GM20000 (cell line): ENCODE measurements at places on chromosomes 4 and X.

DNA sequence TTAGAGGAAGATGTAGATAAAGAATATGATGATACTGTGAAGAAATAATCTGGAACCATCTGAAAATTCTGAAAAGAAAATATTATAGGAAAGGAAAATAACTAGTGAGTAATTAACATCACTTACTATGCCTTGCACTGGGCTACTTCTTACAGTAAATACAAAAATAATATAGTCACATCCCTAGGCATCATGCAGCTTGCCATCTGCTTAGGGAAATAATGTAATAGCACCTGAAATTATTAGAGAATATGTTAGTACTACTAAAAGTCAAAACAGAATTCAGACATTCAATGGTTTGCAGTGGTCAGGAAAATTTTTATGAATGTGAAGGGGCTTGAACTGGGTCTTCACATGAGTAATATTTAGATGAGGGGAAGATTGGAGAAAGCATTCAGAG, 272.2 kb upstream of the EMCN start:
- no peak for DNase-seq

GRCh38 chr4:143186212-143186611, 1.5 kb downstream of the USP38 start:
- DNase-seq, result no peak

DNA sequence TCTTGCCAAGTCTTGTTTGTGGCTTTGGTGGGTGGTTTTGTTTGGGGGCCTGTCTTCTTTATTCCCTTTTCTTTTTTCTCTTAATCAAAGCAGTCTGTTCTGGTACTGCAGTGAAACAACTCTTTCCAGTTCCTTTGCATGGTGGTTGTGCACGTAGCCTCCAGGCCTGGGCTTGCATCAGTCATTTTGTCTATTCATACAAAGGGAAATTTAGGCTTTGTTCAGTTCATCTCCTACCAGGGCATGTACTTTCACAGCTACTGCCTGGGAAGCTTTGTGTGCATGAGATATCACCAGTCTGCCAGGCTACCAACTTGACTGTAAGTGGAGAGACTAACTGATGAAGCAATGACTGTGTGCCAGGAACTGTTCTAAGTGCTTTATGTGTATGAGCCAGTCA, 8.5 kb downstream of the TRIM2 start:
- no peak for DNase-seq

- no peak for DNase-seq
Measured at GRCh38 chr4:119130365-119131065, 5.1 kb upstream of the MYOZ2 start.

GRCh38 chr4:7185487-7186030, 6.8 kb upstream of the SORCS2 start:
- no peak for DNase-seq

- DNase-seq, result no peak
Measured at GRCh38 chr4:19130866-19131265, 1109.3 kb upstream of the LCORL start.

DNA sequence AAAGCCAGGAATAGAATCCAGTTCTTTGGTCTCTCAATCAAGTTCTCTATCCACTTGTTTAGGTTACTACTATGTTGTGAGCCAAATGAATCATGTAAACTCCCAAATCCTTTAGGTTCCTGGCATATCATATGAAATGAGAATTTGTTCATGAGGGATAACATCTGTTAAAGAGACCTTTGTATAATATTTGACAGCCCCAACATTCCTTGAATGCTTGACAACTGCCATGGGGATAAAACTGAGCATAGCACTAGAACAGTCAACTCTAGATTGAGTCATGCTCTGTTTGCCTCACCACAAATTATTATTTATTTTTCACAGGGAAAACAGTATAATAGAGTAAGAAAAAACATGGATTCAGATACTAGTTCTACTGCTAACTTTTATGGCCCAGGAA, 93.3 kb downstream of the NAA11 start:
- DNase-seq, result no peak

GRCh38 chrX:1784773-1785172, 169.9 kb downstream of the ASMT start:
- no peak for DNase-seq

GRCh38 chr4:86283371-86283770, 76.5 kb downstream of the MAPK10 start:
- no peak for DNase-seq

DNA sequence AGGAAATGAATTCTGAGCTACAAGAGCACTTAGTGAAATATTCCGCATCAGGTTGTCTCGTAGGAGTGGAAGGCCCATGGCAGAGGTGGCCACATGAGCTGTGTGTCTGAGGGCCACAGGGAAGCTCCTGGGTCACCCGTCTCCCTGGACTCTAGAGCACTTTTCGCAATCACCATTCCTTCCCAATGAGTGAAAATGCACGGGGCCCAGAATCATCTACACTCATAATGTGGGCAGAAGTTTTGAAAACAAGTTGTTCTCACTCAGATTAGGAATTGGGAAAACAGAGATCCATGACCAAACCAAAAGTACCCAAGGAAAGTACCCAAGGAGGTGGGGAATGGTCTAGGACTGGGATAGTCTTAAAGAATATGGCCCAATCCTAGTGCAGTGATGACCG, 94.4 kb downstream of the SCD5 start:
- no peak for DNase-seq

- no peak for DNase-seq
Measured at GRCh38 chr4:147987252-147987651, 255.4 kb downstream of the ARHGAP10 start.

DNA sequence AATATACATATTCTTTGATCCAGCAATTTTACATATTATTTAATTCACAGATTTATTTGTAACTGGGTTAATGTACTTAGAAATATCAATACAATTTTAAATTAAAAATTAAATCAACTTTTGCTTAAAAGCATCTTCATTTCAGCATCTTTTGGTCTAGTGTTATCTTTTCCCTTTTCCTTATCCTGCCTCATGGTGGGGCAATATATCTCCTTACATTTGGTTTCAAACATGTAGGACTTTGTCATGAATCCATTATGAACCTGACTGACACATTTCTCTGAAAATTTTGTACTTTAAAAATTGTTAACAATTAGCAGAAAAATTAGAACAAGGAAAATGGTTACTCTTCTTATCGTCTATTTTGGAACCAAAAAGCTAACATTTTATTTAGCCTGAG, 42.8 kb upstream of the ANK2 start:
- DNase-seq, result no peak

- DNase-seq, result no peak
Measured at GRCh38 chr4:157170321-157170720, 50.2 kb upstream of the GRIA2 start.

DNA sequence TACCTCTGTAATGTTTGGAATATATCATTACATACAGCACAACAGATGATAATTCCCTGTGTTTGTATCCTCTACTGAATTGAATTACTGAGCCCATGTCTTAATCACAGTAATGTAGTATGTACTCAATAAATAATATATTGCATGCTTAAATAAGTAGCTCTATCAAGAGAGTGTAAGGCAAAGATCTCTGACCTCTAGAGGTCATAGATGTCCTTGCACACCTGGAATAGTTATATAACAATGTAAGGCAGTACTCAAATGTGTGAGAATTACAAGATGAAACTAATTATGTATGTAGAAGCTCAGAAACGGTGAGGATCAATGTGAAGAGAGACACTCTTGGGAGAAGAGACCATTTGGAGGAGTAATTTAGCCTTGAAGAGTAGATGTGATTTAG, 14.3 kb upstream of the GCNA start:
- DNase-seq, result no peak

- DNase-seq, result no peak
Measured at GRCh38 chr4:38188136-38188535, 227.9 kb downstream of the PTTG2 start.

DNA sequence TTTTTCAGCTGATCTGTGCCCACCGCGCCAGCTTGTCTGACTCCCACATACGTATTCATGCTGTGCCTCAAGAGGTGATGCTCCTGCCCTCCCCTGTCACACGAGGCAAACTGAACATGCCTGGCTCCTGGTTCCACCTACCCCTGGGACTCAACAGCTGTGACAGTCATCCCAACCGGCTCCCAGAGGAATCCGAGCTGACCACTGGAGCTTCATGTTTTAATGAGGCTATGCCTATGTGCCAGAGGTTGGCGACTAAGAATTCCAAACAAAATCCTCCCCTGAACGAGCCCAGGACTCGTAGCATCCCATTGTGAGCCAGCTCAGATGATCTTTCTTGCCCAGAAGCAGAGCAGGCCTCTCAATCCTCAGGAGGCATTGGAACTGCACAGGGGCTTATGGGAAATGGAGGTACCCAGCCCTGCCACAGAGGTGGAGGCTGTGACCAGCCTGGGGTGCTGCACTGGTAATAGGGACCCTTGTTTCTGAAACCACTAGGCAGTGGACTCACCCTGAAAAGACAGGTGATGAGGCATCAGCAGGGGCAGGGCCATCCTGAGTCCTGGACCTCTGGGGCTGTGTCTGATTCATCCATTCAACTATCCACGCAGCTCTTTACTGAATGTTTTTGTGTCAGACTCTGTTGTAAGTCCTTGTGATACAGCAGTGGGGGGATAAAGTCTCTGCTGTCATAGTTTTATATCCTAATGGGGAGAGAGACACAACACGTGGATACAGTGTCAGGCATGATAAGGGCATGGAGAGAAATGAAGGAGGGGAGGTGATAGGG, 325.0 kb downstream of the EVC2 start:
- no peak for DNase-seq

GRCh38 chr4:76562161-76562560, 127.1 kb downstream of the SHROOM3 start:
- no peak for DNase-seq

GRCh38 chr4:137299281-137299680, 233.0 kb downstream of the PCDH18 start:
- no peak for DNase-seq

- no peak for DNase-seq
Measured at GRCh38 chrX:46178763-46179162, 366.5 kb downstream of the ZNF674 start.

DNA sequence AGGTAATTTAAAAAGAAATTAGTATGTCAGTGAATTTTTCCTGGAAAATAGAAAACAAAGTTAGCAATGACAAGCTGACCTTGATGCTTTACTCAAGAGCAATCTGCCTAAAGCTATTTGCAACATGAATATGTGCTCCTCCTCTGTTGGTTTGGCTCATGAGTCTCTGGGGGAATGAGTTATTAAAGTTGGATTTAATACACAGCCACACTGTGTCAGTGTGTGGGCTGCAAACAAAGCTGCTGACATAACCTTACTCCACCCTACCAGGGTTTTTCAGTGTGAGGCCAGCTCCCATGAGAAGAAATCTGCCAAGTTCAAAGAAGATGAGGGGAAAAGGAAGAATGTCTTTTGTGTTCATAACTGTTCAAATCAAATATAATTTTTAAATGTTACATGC, 280.5 kb downstream of the TLL1 start:
- no peak for DNase-seq

GRCh38 chrX:3815896-3816664, 102.6 kb upstream of the PRKX start:
- DNase-seq, result peak; percentile 26

GRCh38 chrX:20637351-20637750, 370.6 kb upstream of the RPS6KA3 start:
- DNase-seq, result no peak
